ENCODE measurements at places on chromosomes 2 and 18. TPM values are rescaled to one million over a fixed set of nuclear protein-coding genes. Genes with fewer than 3 reads are reported as not detected.

The PLCL1 gene
- 6.6 TPM for total RNA-seq

The ZNF385B gene
- 11.5 TPM for total RNA-seq

The ACTG2 gene
- 413 TPM for total RNA-seq

The RAB6C gene
- total RNA-seq = not detected

The CD8B gene
- total RNA-seq = 10.6 TPM

The GALR1 gene
- 0.98 TPM for total RNA-seq

The IL1A gene
- total RNA-seq = 0.98 TPM

Measured in vagina (tissue), 2 donors.